ENCODE measurements at places on chromosomes 12 and 14.
A peak's percentile ranks its signal among the peaks of the same experiment; 100 is the strongest.

DNA sequence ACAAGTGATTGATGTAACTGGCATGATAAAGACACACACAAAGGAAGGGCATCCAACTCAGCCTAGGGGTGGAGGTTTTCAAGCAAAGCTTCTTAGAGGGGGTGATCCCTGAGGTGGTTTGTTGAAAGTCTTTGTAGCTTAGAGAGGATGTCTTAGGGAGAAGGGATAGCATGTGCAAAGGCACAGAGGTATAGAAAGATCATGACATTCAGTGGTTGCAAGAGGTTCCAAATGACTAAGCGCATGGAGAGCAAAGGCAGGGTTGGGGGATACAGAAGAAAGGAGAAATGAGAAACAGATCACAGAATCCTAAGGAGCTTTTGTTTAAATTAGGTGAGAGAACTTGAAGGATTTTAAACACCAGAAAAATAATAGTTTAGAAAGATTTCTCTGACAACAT, 5.2 kb upstream of the CCT2 start:
- DNase-seq: no peak

GRCh38 chr12:128810182-128811127, 13.3 kb downstream of the SLC15A4 start:
- DNase-seq: no peak

GRCh38 chr14:29955087-29955486, 27.4 kb upstream of the PRKD1 start:
- DNase-seq: no peak

DNA sequence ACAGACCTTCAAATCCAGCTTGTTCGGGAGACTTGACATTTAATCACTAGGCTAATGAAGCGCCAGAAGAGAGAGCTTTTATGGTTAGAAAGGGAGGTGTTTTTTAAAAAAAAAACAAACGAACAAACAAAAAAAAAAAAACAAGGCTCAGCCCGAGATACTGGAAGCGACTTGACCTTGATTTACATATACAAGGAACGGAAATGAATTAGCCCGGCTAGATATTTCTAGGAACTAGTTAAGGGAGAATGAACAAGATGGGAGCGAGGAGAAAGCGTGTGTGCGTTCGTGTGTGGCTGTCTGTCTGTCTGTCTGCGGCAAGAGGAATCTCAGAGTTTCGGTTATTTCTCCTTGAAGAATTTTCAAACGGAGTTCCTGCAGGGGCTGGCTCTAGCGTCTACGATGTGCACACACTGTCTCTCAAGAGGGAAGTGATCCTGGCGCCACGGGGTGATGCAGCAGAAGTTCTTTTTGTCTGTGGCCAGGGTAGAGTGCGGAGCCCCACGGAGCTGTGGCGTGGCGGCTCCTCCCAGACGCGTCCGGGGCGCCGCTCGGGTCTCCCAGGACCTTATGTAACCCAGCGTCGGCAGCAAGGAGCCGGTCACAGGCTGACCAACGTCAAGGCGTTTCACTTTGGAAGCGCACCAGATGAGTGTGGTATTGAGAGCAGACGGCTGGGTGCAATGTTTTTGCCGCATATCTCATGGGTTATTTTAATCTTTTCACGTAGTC, 18.8 kb downstream of the SOCS2 start:
- DNase-seq: peak; percentile 44

GRCh38 chr12:48446161-48446776, 26.1 kb upstream of the ANP32D start:
- no peak for DNase-seq

GRCh38 chr12:3698218-3698974, 54.5 kb downstream of the CRACR2A start:
- no peak for DNase-seq

- no peak for DNase-seq
Observed at GRCh38 chr14:104749111-104749649, 3.8 kb upstream of the SIVA1 start.

GRCh38 chr12:6280672-6281071, 29.8 kb upstream of the PLEKHG6 start:
- DNase-seq: no peak

DNA sequence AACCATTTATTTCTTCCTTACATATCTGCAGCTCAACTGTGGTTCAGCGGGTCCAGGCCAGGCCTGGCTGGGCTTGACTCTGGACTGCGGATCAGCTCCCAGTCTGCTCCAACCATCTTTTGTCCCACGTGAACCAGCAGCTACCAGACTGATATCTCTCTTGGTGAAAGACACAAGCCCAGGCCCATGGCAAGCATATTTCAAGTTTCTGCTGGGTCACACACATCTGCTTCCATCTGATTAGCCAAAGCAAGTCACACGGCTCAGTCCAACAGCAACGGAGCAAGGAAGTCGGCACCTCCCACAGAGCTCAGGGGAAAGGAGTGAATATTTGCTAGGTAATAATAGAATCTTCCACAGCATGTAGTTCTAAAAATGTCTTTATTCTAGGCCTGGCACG, 24.7 kb upstream of the MARK3 start:
- no peak for DNase-seq

GRCh38 chr12:105569886-105570285, 239.4 kb downstream of the C12orf75 start:
- DNase-seq: no peak

GRCh38 chr14:65354715-65355114, 57.8 kb upstream of the FUT8 start:
- DNase-seq: no peak

- DNase-seq: no peak
Observed at GRCh38 chr12:125310461-125310860, 245.2 kb downstream of the AACS start.

- no peak for DNase-seq
Observed at GRCh38 chr12:18939051-18939450, 190.5 kb upstream of the PLEKHA5 start.

- no peak for DNase-seq
Observed at GRCh38 chr12:31353750-31354708, 28.1 kb upstream of the SINHCAF start.

DNA sequence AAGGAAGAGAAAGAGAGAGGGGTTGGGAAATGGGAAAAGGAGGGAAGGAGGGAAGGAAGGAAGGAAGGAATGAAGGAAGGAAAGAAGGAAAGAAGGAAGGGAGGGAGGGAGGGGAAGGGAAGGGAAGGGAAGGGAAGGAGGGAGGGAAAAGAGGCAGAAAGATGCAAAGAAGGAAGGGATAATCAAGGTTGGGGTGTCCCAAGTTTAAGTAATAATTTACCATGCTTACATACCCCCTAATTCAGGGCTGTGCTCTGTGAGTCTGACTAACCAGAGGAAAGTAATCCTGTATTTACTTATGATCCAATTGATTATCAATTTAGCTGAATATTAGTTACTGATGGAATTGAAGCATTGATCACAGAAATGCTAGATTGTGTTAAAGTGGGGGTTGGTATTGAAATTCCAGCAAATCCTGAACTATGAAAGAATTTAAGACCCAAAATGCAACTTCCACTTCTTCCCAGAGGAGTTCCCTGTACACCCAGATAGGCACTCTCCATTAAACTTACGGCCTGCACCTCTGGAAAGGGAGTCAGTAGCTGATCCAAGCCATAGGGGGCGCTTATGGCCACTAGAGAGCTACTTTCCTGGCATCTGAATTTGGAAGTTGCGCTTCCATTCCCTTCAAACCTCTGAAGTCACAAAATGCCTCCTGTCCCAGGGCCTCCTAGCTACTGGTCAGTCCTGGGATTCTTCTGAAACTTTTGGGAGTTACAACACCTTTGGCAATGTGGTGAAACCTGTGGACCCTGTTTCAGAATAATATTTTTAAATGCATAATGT, 162.7 kb upstream of the PWP1 start:
- no peak for DNase-seq

GRCh38 chr12:4277857-4278256, 4.3 kb downstream of the CCND2 start:
- DNase-seq: no peak

GRCh38 chr12:104641862-104642261, 185.1 kb downstream of the CHST11 start:
- DNase-seq: no peak

DNA sequence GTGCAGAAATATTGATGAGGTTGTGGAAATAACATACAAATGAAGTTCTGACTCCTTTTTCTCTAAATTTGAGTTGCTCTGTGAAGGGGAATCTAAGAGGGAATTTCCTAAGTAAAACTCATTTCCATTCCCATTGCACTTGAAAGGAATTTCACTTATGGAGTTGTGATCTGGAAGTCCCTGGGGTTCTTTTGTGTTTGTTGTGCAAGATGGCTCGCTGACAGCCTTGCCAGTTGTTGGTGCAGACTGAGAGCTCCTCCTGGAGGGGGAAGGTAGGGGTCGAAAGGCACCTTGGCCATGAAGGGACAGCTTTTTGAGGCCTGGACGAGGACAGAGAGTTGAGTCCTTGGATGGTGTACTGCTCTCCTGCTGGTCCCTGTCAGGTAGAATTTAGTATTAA, 72.0 kb downstream of the C12orf56 start:
- DNase-seq: no peak

DNA sequence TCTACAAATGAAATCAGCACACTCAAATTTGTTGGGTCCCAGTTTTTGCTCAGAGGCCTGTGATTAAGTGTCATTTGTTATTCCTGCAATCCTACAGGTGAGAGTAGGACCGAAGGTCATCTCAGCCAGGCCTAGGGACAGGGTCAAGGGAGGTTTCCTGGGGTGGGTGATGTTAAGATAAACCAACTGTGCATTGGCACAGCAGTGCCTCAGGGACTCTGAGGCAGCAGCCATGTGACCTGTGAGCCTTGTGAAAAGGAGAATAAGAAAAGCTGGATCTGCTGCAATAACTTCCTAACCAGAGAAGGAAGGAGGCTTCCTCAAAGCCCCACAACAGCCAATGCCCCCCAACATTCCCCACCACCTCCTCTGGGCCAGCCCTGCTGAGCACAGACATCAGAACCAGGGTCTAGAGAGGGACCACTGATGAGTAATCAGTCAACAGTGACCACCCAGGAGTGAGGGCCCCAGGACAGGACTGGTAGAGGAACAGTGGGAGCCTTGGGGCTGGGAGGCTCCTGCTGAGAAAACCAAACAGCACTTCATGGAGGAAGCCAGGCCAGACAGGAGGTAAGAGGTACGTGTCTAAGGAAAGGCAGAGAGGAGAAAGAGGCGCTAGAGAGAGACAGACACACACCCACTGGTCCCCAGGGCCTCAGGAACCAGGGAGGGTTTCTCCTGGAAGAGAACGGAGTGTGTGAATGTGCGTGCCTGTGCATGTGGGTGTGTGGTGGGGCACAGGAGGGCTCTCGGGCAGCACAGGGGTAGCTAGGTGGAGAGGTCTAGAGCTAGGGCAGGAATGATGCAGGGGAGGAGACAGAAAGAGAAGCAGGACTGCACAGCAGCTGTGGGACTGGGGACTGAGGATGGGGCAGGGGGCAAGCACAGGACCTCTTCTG, 82.4 kb downstream of the ITPK1 start:
- DNase-seq: no peak

- DNase-seq: no peak
Observed at GRCh38 chr12:24913130-24913529, 35.8 kb downstream of the BCAT1 start.

GRCh38 chr12:104610513-104611235, 153.9 kb downstream of the CHST11 start:
- no peak for DNase-seq

DNA sequence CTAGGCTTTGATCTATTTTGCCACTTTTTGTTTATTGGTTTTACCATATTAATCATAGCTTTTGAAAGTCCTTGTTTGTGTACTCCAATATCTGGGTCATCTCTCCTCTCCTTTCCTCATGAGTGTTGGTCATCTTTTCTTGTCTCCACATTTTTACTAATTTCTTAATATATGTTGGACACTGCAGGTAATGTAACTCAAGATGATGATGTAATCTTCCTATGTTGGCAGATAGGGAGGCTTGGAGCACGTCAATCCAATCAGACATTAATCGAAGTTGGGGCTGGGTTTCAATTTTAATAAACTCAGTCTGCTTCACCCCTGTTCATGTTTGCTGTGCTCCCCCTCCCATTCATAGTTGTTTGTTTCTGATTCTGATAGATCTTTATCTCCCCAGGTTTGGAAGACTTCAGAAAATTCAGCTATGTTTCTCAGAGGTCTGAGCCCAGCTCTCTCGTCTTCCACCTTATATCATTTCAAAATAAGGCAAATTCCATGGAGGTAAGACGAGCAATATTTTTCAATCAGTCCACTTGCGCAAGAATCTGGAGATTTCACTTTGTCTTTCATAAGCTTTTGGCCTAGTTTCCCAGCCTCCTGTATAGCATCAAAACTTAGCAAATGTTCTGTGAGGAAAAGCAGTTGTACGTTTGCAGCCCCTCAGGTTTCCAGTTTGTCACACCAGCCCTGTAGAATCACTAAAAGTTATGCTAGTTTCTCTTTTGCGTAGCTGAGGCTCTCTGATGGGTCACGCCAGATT, 504.1 kb downstream of the TMTC2 start:
- no peak for DNase-seq

GRCh38 chr14:97638864-97639263, 841.7 kb downstream of the VRK1 start:
- DNase-seq: no peak

DNA sequence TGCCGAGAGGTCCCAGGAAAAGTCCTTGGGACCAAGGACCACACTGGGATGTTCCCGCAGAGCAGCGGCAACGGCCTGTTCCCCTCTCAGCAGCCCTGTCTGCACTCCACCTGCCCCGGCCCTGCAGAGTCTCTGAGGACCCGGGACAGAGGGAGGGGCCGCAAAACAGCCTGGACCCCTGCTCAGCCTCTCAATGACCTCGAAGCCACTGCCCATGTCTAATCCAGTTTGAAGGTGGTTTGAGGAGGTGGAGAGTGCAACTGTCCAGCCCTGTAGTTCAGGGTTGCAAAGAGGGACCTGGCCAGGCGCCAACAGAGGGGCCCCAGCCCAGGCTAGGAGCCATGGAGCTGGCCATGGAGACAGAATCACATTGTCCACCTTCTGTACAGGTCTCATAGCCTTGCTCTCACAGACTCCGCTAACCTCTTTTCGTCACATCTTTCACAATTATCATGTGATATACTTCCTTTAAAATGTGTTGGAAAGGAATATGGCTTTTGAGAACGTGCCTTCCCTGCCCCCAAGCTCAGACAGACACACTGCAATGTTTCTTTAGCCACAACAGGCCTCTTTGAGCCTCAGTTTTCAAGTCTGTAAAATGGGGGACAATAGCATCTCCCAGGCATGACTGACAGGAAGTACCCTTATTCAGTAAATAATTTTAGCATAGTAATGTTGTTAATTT, 49.3 kb downstream of the ACTN1 start:
- no peak for DNase-seq

DNA sequence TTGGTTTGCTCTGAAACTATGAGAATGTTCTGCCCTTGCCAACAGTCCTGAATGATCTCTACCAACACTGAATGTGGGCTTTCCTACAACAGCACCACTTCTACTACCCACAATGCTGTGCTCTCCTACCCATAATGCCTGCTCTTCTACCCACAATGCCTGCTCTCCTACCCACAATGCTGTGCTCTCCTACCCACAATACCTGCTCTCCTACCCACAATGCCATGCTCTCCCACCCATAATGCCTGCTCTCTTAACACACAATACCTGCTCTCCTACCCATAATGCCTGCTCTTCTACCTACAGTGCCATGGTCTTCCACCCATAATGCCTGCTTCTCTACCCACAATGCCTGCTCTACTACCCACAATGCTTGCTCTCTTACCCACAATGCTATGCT, 92.3 kb downstream of the KCNK13 start:
- no peak for DNase-seq

GRCh38 chr14:86989285-86989684, 1003.7 kb downstream of the GALC start:
- no peak for DNase-seq

- no peak for DNase-seq
Observed at GRCh38 chr12:13959131-13959723, 22.2 kb downstream of the GRIN2B start.

- peak; percentile 52 for DNase-seq
Observed at GRCh38 chr14:98932431-98933325, 339.3 kb downstream of the BCL11B start.

GRCh38 chr14:52553671-52554575, 1.3 kb downstream of the GPR137C start:
- peak; percentile 93 for DNase-seq

All from CD4-positive, alpha-beta T cell treated with Interleukin-6 for 4 hours (primary cell).